ENCODE measurements at places on chromosomes 13 and 19. TPM values are rescaled to one million over a fixed set of nuclear protein-coding genes. Genes with fewer than 3 reads are reported as not detected.

ADGRE3 gene
- not detected for total RNA-seq

DNA sequence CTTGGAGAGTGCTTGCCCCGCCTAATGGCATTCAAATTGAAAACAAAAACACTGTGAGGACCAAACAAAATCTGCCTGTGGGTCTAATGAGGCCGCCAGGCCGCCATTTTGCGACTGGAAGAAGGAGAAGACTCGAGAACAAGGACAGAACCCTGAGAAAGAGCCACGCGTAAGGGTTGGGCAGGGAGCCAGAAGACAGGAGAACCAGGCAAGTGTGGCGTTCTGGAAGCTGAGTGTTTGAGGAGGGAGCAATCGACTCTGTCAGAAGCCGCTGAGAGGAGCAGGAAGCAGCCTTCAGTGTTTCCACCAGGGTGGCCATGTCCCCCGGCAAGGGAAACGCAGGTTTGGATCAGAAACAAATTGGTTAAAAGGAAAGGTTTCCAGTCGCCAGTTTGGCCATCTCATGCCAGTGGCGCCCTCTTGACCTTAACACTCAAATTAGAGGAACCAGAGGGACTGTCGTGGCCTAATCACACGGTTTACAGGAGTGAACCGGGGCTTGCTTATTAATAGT lies 10.2 kb upstream of the PTOV1 start:
- no peak for DNase-seq

RHPN2 gene
- 8.1 TPM for total RNA-seq

OR7C1 gene
- total RNA-seq, result not detected

- DNase-seq, result no peak
Observed at GRCh38 chr13:97021241-97021640, 27.0 kb upstream of the OXGR1 start.

- no peak for DNase-seq
Observed at GRCh38 chr13:46522748-46523030, 30.3 kb upstream of the LRCH1 start.

ZNF154 gene
- total RNA-seq, result 1.5 TPM

MAU2 gene
- total RNA-seq, result 22.6 TPM

RINL gene
- total RNA-seq, result 10.7 TPM

GRCh38 chr13:60386250-60386649 lies 10.8 kb upstream of the TDRD3 start:
- no peak for DNase-seq

SIX5 gene
- 18.7 TPM for total RNA-seq
